ENCODE measurements at places on chromosomes 3 and 15.

GRCh38 chr3:171748064-171748924, 62.0 kb downstream of the PLD1 start:
- no peak for DNase-seq

DNA sequence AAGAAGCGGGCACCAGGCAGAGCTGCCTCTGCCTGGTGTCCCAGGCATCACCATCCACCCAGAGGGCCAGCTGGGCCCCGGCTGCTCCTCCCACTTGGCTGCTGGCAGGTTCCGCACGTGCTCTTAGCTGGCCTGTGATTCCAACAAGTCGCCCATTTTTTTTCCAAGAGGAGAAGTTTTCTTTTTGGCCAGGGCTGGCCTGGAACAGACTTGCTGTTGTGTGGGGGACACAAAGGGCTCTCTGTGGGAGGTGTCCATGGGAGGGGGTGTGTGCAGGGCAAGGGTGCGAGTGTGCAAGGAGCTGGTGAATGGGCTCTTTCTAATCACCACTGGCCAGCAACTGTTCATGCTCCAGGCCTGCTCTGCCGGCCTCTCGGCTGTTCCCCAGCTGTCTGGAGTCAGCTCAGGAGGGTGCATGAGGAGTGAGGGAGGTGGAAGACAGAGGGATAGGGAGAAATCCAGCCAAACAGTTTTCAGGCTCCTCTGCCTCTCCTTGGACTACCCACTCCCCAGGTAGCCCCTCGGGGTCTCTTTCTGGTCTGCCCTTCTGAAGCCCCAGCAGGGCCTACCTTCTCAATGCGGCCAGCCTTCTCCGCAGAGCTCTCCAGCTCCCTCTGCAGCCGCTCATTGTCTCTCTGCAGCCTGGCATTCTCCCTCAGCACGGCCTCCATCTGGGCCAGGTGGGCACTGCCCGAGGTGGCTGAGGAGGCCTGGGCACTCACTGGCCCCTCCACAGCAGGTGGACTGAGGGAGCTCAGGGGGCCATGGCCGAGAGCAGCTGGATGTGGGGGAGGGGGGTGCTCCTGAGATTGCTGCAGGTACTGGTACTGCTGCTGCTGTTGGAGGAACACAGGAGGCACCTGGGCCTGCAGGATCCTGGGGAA, 7.1 kb downstream of the AMOTL2 start:
- DNase-seq, result peak; percentile 97

- DNase-seq, result no peak
Observed at GRCh38 chr3:141093397-141093796, 42.2 kb downstream of the SPSB4 start.

GRCh38 chr3:116034086-116034485, 410.8 kb downstream of the GAP43 start:
- DNase-seq, result no peak

DNA sequence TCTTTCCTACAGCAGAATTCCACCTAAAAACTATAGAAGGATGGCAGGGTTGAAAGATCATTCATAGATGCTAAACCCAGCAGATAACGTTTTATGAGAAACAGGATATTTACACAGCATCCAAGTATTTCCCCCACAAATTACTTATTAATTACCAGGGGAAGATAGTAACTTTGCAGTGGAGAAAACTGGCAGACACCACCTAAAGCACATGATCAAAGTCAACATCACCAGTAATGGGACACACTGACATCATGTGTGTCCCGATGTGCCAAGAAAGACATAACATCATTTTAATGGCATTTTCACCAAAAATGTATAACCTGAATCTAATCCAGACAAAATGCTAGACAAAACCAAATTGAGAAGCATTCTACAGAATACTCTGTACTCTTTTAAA, 220.4 kb upstream of the THBS1 start:
- DNase-seq, result no peak

DNA sequence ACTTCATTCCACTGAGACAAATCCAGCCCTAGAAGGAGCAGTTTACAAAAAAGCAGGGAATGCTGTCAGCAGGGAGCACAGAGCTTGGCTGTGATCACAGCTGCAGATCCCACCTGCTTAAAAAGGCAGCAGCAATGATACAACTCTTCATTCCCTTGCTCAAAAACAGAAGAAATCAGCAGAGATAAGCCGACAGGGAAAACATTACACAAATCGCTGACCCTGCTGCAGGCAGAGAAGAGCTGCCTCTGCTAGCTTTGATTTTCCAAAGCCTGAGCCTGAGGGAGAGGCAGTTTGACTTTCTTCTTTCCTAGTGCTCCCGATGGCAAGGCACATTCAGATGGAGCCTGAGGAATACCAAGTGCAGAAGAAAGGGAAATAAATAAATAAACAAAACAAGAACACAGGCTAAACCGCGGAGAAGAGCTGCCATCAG, 80.2 kb downstream of the SHQ1 start:
- no peak for DNase-seq

- DNase-seq, result no peak
Observed at GRCh38 chr3:15256861-15257341, 50.9 kb downstream of the CAPN7 start.

- no peak for DNase-seq
Observed at GRCh38 chr3:51024765-51025632, 350.3 kb downstream of the DOCK3 start.

DNA sequence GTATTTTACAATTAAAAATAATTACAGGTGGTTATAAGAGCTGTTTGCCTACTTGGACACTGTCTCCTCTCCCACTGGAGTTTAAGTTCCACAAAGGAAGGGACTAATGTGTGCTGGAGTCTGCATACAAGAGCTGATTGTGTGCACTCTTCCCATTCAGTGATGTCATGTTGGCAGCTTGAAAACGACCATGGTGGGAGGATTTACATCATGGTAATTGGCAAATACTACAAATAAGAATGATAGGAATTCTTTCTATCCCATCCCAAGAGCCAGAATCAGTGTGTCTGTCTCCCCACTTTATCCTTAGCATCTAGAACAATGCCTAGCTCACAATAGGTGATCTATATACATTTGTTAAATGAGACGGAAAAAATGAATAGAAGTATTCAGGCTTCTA, 14.1 kb downstream of the ITGA11 start:
- no peak for DNase-seq

DNA sequence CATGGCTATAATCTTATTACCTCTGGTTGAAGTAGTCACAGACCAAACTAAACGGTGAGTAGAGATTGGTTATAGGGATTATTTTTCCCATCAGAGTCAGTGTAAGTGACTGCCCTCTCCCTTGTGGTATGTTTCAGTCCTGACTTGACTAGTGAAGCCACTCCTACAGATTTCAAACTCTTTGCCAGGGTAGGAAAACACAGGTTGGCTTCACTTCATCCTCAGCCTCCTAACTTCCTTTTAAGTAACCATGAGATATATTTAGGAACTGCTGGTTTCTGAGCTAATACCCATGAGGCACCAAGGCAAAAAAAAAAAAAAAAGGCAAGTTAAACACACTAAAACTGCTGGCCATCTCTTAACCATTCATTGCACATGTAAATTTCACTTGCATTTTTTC, 349.2 kb upstream of the MCTP2 start:
- no peak for DNase-seq

DNA sequence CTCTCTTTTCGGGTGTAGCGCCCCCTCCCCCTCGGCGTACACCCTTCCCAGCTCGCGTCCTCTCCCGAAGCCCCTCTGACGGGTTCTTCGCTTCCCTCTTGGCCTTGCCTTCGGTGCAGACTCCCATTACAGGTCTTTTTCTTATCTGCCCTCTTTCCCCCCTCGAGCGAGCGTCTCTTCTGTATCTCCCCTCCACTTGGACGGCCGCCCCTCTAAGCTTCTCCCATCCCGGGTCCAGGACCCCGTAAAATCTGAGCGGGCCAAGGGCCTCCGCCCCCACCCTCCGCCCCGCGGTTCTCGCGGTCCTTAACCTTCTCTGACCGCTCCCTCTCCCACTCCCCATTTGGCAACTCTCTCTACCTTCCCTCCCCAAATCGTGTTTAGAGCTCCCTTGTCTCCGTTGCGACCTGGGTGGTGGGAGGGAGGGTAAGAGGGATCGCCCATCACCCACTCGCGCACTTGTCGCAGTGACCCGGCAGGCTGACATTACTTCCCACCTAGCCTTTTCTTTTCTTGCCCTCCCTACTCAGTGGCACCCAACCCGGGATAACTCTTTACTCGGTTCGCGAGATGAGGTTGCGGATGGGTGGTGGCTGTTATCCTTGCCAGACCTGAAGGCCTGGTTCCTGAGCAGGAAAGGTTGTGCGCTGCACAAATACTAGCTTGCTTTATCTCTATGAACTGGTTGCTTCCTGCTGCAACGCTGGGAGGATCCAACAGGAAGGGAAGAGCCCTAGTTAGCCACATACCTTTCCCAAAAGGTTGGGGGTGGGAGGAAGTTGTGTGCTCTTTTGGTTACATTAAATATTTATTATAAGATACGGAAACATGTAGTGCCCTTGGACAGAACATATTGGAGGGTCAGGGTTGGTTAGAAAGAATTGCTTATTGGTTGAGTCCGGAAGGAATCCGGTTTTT, 922 bp downstream of the RAB11A start:
- peak; percentile 29 for DNase-seq

DNA sequence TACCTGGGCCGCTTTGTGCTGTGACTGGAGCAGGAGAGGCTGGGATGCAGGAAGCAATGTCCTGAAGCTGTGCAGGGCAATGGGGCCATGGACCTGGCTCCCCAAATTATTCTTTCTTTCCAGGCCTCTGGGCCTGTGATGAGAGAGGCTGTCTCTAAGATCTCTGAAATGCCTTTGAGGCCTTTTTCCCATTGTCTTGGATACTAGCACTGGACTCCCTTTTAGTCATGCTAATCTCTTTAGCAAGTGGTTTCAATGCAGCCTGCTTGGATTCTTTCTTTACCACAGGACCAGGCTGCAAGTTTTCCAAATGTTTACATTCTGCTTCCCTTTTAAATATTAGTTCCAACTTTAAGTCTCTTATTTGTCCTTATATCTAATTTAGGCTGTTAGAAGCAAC, 64.8 kb upstream of the SGO1 start:
- DNase-seq, result no peak

- no peak for DNase-seq
Observed at GRCh38 chr3:116717566-116717965, 8.0 kb downstream of the TUSC7 start.

DNA sequence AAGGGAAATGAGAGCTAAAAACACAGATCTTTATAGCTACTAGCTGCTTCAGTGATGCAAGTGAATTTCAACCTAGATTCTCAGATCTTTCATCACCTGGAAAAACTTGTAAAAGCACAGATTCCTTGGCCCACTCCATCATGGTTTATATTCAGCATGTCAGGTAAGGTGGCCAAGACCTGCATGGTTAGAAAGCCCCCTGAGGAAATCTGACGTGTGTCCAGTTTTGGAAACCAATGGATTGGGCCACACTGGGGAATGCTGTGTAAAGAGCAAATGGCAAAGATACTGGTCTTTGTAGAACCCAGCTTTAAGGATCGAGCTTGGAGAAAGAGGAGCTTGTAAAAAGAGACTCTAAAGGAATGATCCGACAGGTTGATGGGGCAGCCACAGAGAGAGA, 397.0 kb upstream of the ARRDC4 start:
- no peak for DNase-seq

DNA sequence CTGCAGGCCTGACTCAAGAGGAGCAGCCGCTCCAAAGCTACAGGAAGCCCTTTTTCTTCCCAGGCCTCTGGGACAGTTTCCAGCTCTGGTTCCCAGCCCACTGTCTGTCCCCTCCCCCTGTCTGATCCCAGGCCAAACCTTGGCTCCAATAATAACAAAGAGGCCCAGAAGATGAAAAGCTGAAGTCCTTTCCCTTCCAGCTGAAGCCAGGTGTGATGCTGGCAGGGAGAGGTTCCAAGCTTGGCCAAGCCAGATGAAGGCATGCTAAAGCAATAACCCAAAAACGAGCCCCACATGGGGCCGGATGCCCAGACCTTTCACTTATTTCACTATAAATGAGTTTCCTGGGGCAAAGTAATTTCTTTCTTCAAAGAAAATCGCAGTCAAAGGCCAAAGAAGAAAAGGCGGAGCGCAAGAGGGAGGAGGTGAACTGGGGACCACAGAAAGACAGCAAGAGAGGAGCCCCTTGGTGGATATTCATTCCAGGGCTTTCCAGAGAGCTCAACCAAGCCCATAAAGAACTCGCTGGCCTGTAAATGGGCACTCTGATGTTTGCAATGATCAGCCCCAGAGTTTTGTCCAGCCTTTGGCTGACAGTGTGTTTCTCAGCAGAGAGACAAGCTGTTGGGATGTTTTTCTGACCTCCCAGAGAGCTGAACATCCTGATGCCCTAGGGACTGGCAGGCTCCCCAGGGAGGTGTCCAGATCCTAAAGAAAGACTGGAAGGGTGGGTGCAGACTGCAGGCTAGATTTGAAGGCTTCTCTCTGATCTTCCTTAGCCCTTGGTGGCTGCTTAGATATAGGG, 157.6 kb downstream of the UACA start:
- peak; percentile 72 for DNase-seq

DNA sequence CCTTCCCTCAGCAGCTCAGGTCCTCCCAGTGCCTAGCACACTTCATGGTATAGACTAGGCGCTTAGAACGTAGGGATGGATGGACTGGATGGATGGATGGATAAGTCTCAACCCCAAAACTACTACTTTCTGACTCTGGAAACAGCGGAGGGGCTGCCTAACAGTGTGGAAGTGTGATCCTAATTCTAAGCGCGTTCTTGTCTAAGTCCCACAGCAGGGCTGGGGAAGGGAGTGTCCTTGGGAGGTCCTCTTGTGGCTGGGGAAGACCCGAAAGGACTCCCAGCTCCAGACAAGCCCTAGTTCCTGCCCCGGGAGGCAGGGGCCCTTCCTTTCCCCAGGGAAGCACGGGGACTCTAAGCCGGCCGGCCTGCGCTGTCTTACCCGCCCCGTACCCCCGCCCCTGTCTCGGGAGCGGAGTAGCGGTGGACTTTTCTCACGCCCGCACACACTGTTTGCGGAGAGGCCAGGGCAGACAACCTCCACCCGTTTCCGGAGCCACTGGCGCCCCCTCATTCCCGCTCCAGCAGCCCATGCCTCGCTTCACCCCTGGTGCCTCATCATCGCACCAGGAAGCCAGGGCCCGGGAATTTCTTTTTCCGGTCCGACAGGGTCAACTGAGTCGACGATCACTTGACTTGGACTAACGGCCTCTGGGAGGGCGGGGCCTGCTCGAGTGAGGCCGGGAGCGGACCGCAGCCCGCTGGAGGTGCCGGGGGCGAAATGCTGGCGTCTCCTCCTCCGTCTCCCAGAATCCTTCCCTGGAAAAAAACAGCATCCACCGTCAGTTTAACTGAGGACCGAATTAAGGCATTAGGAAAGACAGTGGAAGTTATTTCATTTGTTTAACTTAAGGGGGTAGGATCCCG, 133.3 kb downstream of the TBC1D2B start:
- peak; percentile 49 for DNase-seq

- no peak for DNase-seq
Observed at GRCh38 chr3:113136071-113136470, 75.3 kb upstream of the BOC start.

DNA sequence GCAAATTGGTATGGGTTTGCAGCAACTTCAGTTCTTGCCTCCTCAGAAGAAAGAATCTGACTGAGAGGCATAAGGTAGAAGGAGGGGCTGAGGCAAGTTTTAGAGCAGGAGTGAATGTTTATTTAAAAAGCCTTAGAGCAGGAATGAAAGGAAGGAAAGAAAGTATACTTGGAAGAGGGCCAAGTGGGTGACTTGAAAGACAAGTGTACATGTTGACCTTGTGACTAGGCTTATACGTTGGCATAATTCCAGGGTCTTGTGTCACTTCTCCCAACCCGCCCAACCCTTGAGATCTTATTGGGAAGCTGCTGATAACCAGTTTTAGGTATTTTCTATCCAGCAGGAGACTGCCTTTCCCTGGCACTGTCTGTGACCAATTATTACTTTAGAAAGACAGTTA, 436.9 kb upstream of the ZNF717 start:
- no peak for DNase-seq
